ENCODE measurements at places on chromosomes 5 and 9.

DNA sequence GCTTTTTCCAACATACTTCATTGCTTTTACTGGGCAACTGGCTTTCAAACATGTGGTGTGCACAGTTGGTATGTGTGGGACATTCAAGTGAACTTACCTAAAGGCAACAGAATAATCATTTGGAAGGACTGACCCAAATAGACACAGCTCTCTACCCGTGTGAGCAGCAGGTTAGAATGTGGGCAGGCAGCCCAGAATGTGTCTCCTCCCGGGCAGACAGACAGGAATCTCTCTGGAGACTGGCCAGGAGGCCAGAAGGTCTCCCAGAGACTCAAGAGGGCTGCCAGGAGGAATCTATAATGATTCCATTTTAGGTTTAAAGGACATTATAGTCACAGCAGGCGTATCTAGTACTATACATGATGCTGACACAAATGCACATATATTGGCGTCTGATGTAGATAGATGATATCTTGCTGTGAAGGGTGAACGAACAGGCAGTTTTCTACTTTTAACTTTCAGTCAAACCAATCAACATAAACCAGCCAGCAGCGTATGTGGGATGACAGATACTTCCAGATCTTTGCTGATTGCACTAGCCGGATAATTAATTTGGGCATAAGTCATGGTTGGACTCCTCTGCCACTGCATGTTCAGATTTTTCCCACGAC is 297.4 kb upstream of the ZNF608 start:
- peaks cover 58% of the 10 kb centered on the region for H3K4me1 ChIP-seq
- peak overlapping the region; percentile 90 for H3K27ac ChIP-seq
- DNase-seq, result no peak
- H3K27me3 ChIP-seq, result no peaks in the 10 kb centered on the region
- no peaks in the 10 kb centered on the region for H3K36me3 ChIP-seq

DNA sequence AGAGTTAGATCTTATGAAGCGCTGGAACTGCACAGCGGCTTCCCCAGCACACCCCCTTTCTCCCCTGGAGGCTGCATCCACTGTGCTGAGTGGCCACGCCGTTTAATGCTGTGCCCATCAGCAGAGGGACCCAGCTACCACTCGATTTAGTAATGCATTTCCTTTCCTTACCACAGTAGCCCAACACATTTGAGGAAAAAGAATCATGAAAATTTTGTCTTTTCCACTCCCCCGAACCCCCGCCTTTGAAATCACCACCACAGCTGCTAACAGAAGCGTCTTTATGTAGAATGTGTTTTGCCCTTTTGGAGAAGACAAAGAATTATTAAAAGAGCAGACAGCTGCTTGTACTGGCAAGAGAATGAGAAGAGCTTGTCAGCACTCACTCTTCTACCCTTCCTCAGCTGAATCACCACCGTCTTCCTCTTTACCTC is 73.2 kb downstream of the ACER2 start:
- peaks cover 15% of the 10 kb centered on the region for H3K27me3 ChIP-seq
- no peaks in the 10 kb centered on the region for H3K36me3 ChIP-seq
- no peak for DNase-seq
- no peak overlapping the region for H3K4me3 ChIP-seq

- H3K4me1 ChIP-seq, result no peaks in the 10 kb centered on the region
- H3K4me3 ChIP-seq, result no peak overlapping the region
- H3K27me3 ChIP-seq, result no peaks in the 10 kb centered on the region
- no peaks in the 10 kb centered on the region for H3K36me3 ChIP-seq
- DNase-seq, result no peak
These were observed 135.2 kb upstream of the PRDM9 start for GRCh38 chr5:23372177-23372576.

- peaks cover 14% of the 10 kb centered on the region for H3K27me3 ChIP-seq
- peak; percentile 32 for DNase-seq
- peaks cover 14% of the 10 kb centered on the region for H3K4me1 ChIP-seq
- H3K4me3 ChIP-seq, result no peak overlapping the region
- H3K36me3 ChIP-seq, result no peaks in the 10 kb centered on the region
These were observed 181.2 kb downstream of the MACROH2A1 start for GRCh38 chr5:135217669-135218485.

DNA sequence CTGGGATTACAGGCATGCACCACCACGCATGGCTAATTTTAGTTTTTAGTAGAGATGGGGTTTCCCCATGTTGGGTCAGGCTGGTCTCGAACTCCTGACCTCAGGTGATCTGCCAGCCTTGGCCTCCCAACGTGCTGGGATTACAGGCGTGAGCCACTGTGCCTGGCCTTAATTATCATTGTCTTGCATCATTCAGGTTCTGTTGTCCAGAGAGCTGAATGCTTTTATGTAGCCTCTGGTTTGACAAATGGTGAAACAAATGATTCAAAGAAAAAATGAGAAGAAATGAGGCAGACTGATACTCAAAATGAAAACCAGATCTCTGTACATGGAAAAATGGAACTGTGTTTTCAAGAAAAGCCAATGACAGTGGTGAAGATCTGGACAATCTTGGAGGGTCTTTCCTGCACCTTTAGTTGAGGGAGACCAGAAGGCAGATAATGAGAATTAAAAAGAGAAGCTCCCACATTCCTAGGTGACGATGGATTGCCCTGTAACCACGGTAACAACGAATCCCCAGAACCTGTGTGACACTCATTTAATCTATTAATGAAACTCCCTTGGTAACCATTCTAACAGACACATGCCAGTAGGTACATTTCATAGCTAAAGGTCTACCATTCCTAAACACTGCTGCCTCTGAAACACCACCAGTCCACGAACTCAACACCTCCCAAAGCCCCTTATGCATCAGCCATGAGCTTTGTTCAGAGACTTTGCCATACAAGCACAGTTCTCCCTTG is 1.6 kb downstream of the TEX48 start:
- H3K27ac ChIP-seq, result no peak overlapping the region
- H3K36me3 ChIP-seq, result no peaks in the 10 kb centered on the region
- no peak overlapping the region for H3K4me3 ChIP-seq
- peaks cover 10% of the 10 kb centered on the region for H3K27me3 ChIP-seq

GRCh38 chr5:120806202-120806601 is 342.1 kb downstream of the PRR16 start:
- H3K27ac ChIP-seq, result no peak overlapping the region
- H3K4me3 ChIP-seq, result no peak overlapping the region
- H3K4me1 ChIP-seq, result no peaks in the 10 kb centered on the region
- no peaks in the 10 kb centered on the region for H3K36me3 ChIP-seq
- H3K27me3 ChIP-seq, result no peaks in the 10 kb centered on the region

DNA sequence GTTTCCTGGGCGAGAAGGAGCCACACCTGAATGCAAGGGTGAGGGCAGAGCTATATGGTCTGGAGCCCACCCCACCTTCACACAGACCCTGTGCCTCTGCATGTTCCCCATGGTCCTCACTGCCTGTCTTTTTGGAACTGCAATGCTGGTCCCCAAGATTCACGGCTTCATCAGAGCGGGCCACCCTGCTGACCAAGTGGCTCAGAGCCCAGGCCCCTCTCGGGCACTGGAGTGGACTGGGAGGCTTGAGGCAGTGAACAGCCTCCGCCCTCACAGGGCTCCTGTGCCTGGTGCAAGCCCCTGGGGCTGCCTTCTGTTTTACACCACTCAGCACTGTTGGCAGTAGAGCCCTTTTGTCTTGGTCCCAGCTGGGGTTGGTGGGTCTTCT is 143.2 kb downstream of the CACNA1B start:
- H3K27me3 ChIP-seq, result peaks cover 52% of the 10 kb centered on the region
- no peaks in the 10 kb centered on the region for H3K36me3 ChIP-seq
- no peak overlapping the region for H3K27ac ChIP-seq
- peaks cover 16% of the 10 kb centered on the region for H3K4me1 ChIP-seq
- no peak overlapping the region for H3K4me3 ChIP-seq
- DNase-seq, result no peak

GRCh38 chr5:7816535-7816901 is 34.4 kb downstream of the CFAP90 start:
- H3K36me3 ChIP-seq, result peaks cover 60% of the 10 kb centered on the region
- no peak overlapping the region for H3K27ac ChIP-seq
- no peak overlapping the region for H3K4me3 ChIP-seq
- DNase-seq, result no peak

- H3K27me3 ChIP-seq, result peaks cover 4% of the 10 kb centered on the region
- no peak for DNase-seq
These were observed 97.9 kb upstream of the MAMDC2 start for GRCh38 chr9:69945671-69946141.

DNA sequence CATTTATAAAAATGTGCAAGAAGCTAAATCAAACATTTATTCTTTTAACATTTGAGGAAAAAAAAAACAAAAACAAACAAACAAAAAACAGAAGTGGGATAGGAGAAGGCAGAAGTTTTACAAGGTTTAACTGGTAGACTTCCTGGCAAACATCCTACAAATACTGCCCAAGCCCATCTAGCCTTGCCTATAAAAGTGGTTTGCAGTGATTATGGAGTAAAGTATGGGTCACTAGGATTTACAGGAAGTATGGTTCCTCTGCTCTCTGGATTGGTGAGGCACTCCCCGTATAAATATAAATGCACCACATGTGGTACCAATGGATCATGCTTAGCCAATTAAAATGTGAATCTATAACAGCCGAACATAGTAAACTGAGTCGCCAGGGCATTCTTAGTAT is 291.9 kb downstream of the EDIL3 start:
- no peaks in the 10 kb centered on the region for H3K27me3 ChIP-seq
- no peak overlapping the region for H3K4me3 ChIP-seq
- H3K36me3 ChIP-seq, result peaks cover 22% of the 10 kb centered on the region
- peaks cover 19% of the 10 kb centered on the region for H3K4me1 ChIP-seq

- peaks cover 83% of the 10 kb centered on the region for H3K4me1 ChIP-seq
- no peaks in the 10 kb centered on the region for H3K27me3 ChIP-seq
- no peak for DNase-seq
- H3K4me3 ChIP-seq, result no peak overlapping the region
- no peaks in the 10 kb centered on the region for H3K36me3 ChIP-seq
These were observed 228.7 kb downstream of the DCP2 start for GRCh38 chr5:113205323-113205722.

DNA sequence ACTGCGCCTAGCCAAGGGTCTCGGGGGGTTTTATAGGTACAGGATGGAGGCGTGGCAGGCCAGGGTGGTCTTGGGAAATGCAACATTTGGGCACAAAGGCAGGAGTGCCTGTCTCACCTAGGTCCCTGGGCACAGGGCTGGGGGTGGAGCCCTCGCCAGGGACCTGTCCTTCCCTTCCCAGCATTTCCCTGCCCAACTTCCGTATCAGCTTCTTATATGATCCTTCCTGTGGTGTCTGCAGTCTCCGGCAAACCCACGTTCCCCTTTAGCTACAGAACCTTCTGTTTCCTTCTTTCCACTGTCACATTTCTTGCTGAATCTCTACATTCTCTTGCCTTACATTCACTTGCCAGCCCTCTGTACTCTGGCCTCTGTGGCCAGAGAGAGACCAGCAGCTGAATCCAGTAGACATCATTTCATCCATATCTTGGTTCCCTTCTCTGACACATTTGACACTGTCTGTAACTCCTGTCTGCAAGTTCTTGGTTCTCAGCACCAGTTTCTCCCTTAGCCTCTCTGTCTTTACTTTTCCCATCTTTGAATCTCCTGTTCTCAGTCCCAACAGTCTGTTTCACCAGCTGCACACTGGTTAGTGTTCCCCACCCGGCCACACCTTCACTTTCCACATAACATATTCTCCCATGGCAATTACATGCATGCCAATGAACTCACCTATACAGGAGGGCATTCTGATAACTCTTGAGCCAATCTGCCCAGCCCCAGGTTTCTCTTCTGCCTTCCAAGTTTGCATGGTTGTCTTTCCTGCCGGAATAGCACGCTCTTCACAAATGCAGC is 134.7 kb upstream of the ZNF608 start:
- no peaks in the 10 kb centered on the region for H3K27me3 ChIP-seq
- H3K4me1 ChIP-seq, result peaks cover 10% of the 10 kb centered on the region
- H3K36me3 ChIP-seq, result no peaks in the 10 kb centered on the region
- no peak overlapping the region for H3K27ac ChIP-seq

- H3K36me3 ChIP-seq, result no peaks in the 10 kb centered on the region
- no peak overlapping the region for H3K4me3 ChIP-seq
- H3K27ac ChIP-seq, result no peak overlapping the region
These were observed 229.9 kb downstream of the SGCD start for GRCh38 chr5:156556666-156557406.

DNA sequence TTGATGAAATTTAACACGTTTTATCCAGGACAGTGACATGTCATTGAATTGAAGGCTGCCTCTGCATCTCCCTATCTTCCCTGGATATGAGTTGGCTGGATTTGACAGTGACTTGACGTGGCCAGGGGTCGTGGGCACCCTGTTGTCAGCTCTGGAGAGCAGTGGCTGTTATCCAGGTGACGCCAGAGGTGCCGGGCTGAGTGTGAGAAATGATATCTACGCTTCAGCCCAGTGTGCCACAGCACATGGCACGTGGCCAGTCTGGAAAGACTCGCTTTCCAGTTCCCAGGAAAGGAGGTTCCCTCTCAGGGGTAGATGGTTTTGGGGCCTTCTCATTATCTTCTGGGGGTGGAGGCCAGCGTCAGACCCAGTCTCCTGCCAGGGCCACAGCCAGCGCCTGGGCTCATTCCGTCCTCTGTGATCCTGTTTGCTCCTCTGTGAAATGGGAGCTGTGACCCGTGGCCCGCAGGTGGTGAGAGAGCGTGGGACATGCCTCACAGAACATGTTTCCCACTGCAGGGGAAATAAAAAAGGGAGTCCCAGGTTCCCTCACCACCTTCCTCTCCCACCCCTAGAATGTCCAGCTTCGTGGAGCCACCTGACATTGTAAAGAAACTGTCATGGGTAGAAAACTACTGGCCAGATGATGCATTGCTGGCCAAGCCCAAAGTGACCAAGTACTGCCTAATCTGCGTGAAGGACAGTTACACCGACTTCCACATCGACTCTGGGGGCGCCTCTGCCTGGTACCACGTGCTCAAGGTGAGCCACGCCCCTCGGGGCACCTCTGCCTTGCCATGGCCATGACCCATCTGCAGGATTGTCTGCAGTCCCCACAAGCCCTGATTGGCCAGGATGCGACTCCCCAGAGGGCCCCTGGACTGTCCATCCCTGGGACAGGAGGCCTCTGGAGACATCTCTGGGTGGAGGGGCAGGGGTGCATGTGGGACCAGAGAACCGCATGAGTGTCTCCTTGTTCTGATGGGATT is 76.5 kb downstream of the PHF2 start:
- DNase-seq, result no peak
- H3K4me1 ChIP-seq, result no peaks in the 10 kb centered on the region
- no peak overlapping the region for H3K4me3 ChIP-seq
- no peaks in the 10 kb centered on the region for H3K27me3 ChIP-seq
- no peak overlapping the region for H3K27ac ChIP-seq
- peaks cover 30% of the 10 kb centered on the region for H3K36me3 ChIP-seq

DNA sequence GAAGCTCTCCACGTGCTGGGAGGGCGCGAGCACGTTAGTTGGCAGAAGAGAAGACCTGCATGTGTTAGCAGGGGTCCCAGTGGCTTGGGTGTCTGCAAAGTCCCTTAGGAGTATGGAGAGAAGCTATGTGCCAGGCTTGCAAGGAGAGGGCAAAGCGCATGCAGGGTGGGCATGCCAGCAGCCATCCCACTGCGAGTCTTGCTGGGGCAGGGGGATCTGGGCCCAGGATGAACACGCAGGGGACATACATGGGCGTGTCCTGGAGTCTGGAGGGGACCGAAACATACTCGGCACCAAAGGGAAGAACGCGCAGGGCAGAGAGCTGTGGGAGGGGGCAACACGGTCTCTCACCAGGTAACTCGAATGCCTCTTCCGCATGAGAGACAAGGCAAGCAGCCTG is 43.6 kb upstream of the IPPK start:
- H3K4me1 ChIP-seq, result no peaks in the 10 kb centered on the region
- H3K4me3 ChIP-seq, result no peak overlapping the region
- no peaks in the 10 kb centered on the region for H3K27me3 ChIP-seq
- no peak overlapping the region for H3K27ac ChIP-seq

Data from nephron progenitor cell (in vitro differentiated cells).